ENCODE measurements at places on chromosomes 2 and 18.

GRCh38 chr18:44895176-44895798 is 214.6 kb downstream of the SETBP1 start:
- DNase-seq: peak; percentile 71

GRCh38 chr2:73915437-73915993 is 11.2 kb upstream of the DGUOK start:
- no peak for DNase-seq

DNA sequence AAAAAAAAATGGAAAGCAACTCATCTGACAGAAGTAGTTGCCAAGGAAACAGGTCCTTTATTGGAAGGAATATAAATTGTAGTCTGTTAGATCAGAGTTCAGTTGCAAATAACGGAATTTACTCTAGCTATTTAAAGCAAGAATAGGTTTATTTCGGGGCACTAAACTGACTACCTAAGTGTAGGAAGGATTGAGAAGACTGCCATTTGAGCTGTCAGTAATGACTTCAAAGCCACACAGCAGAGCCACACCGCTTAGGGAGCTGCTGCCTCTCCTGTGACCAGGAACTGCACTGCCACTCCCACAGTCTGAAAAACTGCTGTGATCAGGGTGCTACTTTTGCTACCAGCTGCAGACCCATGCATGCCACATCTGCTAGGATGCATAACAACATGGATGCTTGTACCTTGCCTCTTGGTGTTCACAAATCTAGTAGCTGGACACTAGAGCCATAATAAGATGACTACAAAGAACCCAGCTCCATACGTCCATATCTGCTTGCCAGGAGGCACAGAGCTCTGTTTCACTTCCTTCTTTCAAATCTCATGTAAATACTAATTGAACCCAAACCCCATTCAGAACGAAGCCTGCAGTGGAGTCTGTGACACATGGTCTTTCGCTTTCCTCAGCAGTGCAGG is 2.2 kb downstream of the DSG2 start:
- no peak for DNase-seq

DNA sequence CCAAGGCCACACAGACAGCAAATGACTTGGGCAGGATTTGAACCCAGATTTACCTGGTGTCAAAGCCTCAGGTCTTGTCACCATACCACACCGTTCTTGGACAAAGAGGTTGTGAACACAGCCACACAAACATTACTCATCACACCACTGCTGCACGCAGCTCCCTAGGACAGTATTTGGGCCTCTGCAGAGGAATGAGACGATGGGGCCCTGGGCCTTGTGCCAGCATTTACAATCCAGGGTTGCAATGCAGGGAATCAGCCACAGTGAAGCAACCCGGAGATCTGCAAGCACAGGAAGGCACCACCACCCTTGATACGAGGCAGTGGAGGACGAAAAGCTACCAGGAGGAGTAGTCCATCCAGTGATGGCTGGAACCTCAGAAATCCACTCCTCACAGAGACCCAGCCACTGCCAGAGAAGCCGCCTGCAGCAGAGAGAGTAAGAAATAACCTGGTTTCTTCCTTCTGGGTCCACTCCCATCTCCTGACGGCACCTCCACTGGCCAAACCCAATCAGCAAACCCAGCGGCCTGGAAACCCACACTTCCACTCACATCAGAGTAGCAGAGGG is 3.7 kb upstream of the MTCL1 start:
- DNase-seq: peak; percentile 95

- DNase-seq: no peak
Measured at GRCh38 chr2:33903215-33903614, 304.1 kb upstream of the FAM98A start.

DNA sequence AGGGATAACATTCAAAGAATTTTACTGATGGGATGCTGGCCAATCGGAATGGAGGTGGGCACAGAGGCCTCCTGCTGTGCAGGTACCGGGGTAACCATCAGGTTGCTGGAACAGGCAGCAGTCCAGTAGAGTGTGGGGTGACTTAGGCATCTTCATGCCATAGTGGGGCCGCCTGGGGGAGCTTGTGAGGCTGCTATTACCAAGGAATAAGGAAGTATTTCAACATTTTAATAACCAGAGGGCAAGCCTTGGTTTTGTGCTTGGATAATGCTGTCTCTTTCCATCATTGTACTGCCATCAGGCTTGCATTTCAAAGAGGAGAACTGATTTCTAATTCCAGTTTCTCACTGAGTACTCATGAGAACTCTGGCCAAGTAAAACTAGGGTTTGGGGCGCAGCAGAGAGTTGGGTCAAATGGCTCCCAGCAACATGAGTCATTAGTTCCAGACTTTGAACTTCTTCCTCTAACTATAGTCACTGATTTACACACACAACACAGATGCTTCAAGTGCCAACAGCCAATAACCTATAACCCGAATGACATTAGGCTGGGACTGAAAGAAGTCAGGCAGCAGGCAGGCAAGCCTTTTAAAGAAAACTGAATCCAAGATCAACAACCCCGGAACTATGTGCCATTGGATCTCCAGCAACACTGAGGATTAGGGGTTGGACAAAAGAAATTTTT is 56.1 kb upstream of the FHL2 start:
- DNase-seq: peak; percentile 82

Data from EH (cell line).